ENCODE measurements at places on chromosomes 16 and 17.

DNA sequence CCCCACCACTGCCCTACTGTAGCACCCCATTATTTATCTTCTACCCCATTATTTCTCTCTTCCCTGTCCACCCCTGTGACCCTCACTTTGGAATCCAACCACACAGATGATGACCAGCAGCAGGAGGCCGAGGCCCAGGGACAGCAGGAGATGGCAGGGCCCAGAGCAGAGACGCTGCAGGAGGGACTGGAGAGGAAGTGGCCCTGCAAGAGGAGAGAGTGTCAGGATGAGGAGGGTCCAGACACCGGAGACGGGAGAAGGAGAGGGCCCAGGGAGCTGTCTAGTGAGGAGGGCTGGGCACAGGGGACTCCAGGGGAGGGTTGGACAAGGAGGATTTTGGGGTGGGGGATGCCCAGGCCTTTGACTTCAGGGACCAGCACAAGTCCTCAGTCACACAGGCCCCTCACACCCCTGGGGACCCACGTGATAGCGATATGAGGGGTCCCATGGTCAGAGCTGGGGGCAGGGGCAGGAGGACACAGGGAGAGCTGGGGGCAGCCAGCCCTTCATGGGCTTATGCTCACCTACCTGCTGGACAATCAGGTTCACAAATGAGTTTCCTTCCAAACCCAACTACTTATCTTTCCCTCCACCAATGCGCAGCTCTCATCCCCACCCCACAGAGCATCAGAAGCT, 2.0 kb downstream of the CLEC10A start:
- DNase-seq = no peak

DNA sequence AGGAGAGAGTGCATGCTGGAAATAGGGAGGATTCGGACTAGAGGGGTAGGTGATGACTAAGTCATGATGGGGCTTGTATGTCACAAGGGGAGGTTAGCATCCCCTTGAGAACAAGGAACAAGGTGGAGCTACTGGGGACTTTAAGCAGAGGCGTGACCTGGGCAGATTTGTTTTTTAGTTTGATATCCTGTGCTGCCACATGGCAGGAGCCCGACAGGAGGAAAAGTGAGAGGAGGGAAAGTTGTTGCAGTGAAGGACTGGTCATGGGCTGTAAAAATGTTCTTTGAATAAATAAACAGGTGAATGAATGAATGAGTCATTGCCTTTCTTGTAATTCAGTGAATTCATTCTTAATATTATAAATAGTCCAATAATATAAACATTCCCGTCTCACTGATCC, 365.1 kb upstream of the CDH5 start:
- no peak for DNase-seq

- DNase-seq = no peak
Observed at GRCh38 chr17:41424111-41424635, at the start of gene KRT37. Gene KRT37, minus strand, starts transcription at chr17:41424585. Its CDS starts 62 bp downstream, at chr17:41424523.

GRCh38 chr16:69564845-69565670, 708 bp upstream of the NFAT5 start:
- no peak for DNase-seq

DNA sequence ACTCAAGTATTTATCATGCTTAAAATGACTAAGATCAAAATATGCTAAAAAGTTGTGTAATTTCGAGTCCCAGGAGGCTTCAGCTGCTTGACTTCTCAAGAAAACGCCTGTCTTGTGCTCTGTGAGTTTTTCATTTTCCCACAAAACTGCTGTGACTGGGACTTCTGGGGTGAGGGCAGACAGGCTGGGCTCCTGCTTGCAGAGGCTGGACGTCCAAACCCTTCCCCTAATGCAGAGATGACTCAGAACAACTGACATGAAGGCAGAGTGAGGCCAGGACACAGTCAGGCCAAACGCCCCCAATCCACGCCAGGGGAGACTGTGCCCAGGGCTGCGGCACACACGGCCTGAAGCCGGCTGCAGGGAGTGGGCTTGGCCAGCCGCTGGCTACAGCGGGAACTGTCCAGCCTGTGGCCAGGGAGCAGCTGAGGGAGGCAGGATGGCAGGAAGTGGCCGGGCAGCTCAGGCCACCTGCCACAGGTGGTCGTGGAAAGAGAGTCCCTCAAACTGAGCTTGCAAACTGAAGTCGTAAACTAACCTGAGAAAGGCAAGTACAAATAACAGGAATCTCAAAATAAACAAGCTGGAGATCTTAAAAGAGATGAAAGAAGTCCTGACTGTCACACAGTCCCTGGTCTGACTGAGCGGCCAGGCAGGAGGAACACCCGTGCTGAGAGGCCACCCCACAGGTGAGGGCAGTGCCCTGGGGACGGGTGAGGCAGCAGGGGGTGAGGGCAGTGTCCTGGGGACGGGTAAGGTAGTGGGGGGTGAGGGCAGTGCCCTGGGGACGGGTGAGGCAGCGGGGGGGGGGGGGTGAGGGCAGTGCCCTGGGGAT, 21.3 kb upstream of the HEXD start:
- DNase-seq = no peak

DNA sequence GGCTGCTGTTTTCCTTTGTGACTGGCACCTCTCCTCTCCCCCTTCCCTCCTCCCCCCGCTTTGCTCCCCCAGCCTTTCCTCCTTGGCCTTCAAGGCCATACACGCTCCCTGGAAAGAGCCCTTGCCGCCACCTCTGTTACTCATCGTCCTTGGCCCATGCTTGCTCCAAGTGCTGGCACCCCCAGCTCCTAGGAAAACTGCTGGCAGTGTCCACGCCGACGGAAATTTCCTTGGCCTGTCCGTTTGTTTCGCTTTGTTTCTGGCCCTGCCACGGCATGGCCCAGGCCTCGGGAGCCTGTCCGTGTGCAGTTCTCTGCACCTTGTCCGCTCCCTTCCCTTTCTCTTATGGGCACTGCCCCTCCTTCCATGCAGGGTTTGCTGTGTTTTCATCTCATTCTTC, 18.0 kb downstream of the CA5A start:
- no peak for DNase-seq

- no peak for DNase-seq
Observed at GRCh38 chr16:8355675-8356074, 234.6 kb downstream of the TMEM114 start.

- DNase-seq = no peak
Observed at GRCh38 chr17:65562206-65562531, 721 bp upstream of the AXIN2 start.

GRCh38 chr17:57619061-57619937, 125.8 kb downstream of the CCDC182 start:
- DNase-seq = no peak

GRCh38 chr17:13490427-13490826, 111.3 kb downstream of the HS3ST3A1 start:
- DNase-seq = no peak

Data from cortex of kidney (tissue), 1 donor.